ENCODE measurements at places on chromosomes 7 and 10.

- no peak for DNase-seq
Measured at GRCh38 chr7:2982831-2983230, 60.8 kb downstream of the CARD11 start.

DNA sequence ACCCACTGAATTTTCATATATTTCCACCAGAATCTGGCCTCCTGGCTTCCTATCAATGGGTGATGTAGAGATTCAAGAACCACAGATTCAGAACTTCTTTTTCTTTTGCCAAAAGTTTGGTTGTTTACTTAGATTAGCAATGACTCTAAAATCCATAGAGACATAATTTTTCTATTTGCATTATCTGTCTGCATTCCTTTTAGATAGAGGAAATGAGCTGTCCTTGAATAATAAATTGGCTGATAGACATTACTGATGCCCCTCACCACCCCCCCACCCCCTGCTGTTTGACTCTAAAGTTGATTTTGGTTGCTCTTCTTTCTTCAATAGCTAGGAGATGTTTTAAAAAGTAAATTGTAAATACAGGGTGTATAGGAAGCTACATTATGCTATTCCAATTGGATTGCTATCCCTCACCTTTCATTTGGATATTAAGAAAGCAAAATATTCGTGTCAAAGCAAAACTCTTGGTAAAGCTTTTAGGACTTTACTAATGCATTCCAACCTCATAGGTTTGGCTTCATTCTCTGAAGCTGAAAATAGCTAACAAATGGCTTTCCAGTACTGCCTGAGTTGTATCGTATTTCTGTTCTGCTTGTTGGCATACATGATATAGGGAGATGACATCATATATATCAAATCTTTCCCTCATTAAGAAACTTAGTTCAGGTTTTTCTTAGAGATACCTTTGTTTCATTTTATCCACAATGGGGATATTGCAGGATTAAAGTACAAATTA, 606.0 kb downstream of the ARL4A start:
- DNase-seq = no peak

GRCh38 chr7:115032715-115033703, 111.1 kb downstream of the MDFIC start:
- no peak for DNase-seq

DNA sequence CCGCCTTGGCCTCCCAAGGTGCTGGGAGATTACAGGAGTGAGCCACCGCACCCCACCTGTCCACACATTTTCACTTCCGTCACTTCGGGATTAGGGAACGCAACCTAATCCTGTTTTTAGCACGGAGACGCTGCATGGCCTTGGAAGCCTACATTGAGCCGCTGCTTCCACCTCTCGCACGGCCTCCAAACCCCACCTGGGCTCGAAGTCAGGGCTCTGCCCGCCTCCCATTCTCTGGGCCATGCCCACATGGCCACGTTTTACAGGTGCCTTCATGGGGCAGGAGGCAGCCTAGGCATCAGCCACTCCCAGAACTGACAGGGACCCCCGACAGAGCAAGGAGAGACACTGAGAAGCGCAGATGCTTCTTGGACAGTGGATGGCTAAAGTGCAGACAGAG, 100.6 kb downstream of the OAT start:
- no peak for DNase-seq

DNA sequence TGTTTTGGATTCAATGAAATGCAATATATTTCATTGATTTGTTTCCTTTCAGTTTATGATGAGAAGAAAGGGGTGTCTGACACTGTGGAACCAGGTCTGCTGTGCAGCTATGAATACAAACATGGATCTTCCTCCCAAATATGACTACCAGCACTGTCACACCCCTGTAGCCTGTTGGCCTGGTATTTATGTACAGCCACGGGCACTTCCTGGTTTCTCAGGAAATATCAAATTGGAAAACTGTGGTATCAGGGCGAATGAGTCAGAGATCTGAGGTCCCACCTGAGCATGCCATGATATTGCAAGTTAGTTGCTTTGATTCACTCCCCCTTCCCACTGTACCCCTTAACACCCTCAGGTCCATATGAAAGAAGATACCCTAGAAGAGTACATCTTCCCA, 87.8 kb downstream of the DNMBP start:
- no peak for DNase-seq

GRCh38 chr7:34011696-34012095, 106.4 kb downstream of the BMPER start:
- DNase-seq = no peak

DNA sequence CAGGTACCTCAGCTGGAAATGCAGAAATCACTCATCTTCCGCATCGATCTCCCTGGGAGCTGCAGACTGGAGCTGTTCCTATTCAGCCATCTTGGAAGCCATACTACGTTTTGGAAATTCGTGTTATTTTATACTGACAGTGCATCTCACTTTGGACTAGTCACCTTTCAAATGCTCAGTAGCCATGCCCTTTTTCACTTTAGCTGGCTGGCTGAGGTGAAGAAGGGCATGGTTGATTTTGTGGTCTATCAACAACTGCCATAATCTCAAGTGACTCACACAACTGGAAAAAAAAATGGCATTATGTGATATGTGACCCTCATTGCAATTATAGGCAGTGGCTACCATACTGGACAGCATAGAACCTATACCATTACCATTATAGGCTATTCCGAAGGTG, 100.5 kb downstream of the CCDC71L start:
- no peak for DNase-seq

DNA sequence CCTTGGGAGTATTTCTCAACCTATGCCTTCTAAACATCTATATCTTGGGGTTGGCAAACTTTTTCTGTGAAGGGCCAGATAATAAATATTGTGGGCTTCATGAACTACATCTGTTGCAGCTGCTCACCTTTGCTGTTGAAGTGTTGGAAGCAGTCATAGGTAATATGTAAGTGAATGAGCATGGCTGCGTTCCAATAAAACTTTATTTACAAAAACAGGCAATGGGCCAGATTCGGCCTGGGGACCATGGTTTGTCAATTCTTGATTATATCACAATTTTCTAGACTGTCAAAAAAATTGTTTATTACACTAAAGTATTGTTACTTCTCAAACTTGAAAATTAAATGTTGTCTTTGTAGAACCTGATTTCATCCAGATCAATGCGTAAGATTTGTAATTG, 54.9 kb downstream of the MTPN start:
- no peak for DNase-seq

DNA sequence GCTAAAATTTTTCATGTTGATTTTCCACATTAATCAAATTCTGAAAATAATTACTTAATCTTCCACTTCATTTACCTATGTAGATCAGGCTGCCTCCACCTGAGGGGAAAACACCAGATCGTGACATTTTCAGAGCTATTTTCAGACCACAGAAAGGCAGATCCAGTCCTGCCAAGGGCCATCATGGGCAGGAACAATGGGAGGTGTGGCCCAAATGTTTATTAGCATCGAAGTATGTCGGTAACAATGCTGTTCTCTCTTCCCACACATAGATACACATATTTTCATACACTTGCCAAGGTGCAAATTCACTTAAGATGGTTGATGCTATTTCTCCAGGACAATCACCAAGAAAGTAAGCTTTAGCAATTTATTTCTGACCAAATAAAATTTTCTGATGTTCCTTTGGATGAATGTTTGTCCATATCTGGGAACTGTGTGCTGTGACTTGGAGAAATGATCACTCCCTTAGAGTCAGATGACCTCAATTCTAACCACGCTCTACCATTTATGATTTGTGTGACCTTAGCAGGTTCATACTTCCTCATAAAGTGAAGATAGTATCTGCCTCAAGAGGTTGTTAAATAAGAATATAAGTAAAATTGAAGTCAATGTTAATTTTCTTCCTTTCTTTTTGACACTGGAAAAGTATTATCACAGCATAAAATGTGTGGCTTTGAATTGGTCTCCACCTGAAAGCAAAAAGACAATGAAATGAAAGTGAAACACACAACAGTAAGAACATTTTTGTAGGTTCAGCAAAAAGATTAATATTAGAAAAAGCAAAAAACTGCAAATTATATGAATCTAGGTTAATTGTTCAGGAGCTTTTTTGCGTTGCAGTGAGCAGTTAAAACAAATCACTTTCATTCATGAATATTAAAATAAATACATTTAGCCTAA, 310.4 kb upstream of the PHF14 start:
- DNase-seq = no peak

DNA sequence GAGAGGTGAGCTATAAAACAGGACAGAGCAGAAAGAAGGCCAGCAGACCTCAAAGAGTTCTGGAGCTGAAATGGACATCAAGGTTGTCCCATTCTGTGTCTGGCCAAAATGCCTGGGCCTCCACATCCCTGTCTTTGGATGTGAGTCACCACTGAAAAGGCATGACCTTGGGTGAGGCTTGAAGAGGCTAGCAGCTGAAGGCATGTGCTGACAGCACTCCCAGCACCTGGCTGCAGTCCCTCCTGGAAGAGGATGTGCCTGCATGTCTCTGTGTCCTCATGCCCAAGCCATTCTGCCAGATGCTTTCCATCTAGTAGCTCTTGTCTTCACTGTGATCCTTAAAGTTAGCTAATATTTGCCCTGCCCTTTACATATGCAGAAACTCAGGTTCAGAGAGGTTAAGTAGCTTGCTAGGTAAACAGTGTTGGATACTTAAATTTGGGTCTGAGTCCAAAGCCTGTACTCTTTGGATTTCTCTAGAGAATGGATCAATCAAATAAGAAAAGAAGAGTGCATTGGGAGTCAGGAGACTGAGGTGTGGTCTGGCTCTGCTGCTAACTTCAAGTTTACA, 35.8 kb downstream of the HECW1 start:
- DNase-seq = no peak

GRCh38 chr10:73095481-73096021, 1.1 kb downstream of the P4HA1 start:
- no peak for DNase-seq

DNA sequence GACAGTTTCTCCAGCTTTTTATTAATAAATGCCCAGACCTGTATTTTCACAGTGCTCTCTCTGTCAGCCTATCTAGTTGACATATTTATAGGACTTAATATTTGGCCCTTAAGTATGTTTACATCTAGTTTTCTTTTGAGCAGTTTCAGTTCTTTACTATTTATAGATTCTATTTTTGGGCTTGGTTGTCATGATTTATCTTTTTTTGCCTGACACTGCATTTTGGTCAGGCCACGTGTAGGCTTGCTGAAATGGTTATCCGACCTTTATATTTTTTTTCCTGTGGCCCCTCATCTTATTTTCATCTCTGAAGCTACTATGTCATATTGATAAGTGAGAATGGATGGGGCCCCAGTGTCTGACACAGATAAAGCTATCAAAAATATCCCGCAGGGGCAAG, 515.4 kb upstream of the FZD8 start:
- DNase-seq = no peak

DNA sequence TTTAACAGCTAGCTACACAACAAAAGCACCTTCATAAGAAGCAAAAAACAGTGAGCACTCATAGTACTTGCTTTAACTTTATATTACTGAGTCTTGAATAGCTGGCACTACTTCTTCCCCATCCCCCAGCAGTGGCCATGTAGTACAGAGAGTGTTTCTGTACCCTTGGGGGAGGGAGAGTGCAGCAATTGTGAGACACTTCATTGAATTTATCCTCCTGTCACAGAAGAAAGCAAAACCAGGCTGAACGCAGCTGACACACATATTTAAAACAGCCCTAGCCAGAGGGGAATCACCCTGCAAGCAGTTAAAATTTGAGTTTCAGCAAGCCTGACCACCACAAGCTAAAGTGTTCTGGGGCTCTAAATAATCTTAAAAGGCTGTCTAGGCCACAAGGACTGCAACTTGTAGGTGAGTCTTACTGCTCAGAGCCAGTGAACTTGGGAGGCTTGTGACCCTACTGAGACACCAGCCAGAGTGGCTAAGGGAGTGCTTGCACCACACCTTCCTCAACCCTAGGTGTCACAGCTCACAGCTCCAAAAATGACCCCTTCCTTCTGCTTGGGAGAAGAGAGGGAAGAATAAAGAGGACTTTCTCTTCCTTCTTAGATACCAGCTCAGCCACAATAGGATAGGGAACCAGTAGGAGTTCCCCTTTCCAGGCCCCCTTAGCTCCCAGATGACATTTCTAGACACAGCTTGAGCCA, 97.7 kb upstream of the MEOX2 start:
- DNase-seq = no peak

GRCh38 chr7:91657483-91658071, 222.9 kb downstream of the MTERF1 start:
- DNase-seq = no peak

DNA sequence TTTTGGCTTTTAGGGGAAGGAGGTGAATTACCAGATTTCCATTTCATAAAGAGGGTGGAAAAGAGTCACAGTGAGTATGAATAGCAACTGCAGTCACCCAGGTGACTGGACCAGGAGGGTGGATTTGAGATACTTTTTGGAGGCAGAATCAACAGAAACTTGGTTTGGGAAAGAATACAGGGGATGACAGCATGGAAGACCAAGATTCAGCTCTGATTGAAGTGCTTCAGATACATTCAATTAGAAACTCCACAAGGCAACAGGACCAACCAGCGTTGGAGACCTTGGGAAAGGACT, 83.0 kb downstream of the SGMS1 start:
- DNase-seq = no peak

GRCh38 chr10:72063703-72064391, 24.5 kb downstream of the SPOCK2 start:
- DNase-seq = no peak

GRCh38 chr7:148670807-148671206, 27.9 kb upstream of the CUL1 start:
- DNase-seq = no peak

- DNase-seq = no peak
Measured at GRCh38 chr10:127319271-127319670, 122.9 kb upstream of the INSYN2A start.

DNA sequence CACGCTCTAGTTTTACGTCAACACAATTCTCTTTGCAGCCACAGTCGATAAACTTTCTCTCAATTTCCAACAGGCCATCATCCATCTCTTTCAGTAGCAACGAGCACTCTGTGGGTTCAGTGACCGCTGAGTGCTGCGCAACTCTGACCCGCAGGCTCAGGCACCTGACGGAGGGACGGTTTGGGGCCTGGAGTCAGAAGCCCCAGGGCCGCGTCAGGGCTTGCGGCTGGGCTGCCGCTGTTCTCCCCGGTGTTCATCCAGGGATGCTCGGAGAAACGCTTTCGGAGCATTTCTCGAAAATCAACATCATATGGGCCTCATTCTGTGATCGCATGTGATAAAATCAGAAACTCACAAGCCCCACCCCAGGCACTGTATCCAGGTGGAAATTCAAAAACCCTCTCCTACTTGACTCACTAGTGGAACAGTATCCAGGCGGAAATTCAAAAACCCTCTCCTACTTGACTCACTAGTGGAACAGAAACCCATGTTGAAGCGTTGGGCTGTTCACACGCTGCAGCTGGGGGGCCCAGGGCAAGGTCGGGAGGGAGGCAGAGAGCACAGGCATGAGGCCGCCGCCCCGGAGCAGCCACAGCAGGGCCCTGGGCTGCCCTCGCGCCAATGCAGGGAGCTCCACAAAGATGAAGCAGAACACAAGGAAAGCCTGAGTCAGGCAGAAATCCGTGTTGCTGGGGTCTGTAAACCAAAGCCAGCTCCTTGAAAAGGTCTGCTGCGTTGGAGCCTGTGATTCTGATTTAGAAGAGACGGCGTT, 73.3 kb upstream of the NKX6-2 start:
- DNase-seq = no peak

DNA sequence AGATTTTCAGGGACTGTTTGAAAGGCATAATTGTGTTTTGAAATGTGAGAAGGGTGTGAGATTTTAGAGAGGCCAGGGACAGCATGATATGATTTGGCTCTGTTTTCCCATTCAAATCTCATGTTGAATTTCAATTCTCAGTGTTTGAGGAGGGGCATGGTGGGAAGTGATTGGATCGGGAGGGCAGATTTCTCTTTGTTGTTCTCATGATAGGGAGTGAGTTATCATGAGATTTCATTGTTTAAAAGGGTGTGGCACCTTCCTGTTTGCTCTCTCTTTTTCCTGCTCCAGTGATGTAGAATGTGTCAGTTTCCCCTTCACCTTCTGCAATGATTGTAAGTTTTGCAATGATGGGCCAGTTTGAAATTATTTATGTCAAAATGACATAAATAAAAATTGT, 113.0 kb upstream of the PCDH15 start:
- no peak for DNase-seq

Data from NCI-H1105 (cell line).